ENCODE measurements at places on chromosomes 13 and 19.

GRCh38 chr13:73324842-73325722 is 266.3 kb downstream of the KLF5 start:
- no peak for DNase-seq

- DNase-seq = no peak
These were observed 789.0 kb downstream of the DIAPH3 start for GRCh38 chr13:59374691-59375090.

GRCh38 chr19:19997656-19998268 is 41.5 kb downstream of the ZNF682 start:
- DNase-seq = no peak

- DNase-seq = no peak
These were observed 1152.9 kb downstream of the PCDH9 start for GRCh38 chr13:66077132-66077689.

DNA sequence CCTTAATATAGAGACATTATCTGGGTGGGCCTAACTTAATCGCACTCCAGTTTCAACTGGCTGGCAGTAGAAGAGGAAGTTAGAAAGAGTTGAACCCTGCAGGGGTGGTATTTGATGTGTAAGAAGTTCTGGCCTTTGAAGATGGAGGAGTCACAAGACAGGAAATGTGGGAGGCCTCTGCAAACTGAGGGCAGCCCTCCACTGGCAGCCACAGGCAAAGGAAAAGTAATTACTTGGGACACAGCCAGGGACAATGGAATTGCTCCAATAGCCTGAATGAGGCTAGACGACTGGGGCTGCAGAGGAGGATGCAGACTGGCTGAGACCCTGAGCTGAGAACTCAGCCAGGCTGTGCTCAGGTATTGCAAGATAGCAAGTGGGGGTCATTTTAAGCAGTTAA is 703.3 kb upstream of the ARGLU1 start:
- DNase-seq = peak; percentile 52

Measured in NCI-H1105 (cell line).